ENCODE measurements at places on chromosomes 5 and 9.
A peak's percentile ranks its signal among the peaks of the same experiment; 100 is the strongest.

- H3K4me1 ChIP-seq = peaks cover 13% of the 10 kb centered on the region
- H3K4me3 ChIP-seq = no peak overlapping the region
- no peaks in the 10 kb centered on the region for H3K36me3 ChIP-seq
- no peaks in the 10 kb centered on the region for H3K27me3 ChIP-seq
These were observed 70.9 kb downstream of the MYO10 start for GRCh38 chr5:16865151-16865550.

- no peaks in the 10 kb centered on the region for H3K36me3 ChIP-seq
- no peaks in the 10 kb centered on the region for H3K27me3 ChIP-seq
- H3K4me3 ChIP-seq = no peak overlapping the region
- no peak for DNase-seq
- peaks cover 4% of the 10 kb centered on the region for H3K4me1 ChIP-seq
These were observed 1.3 kb upstream of the ERMP1 start for GRCh38 chr9:5834214-5834613.

DNA sequence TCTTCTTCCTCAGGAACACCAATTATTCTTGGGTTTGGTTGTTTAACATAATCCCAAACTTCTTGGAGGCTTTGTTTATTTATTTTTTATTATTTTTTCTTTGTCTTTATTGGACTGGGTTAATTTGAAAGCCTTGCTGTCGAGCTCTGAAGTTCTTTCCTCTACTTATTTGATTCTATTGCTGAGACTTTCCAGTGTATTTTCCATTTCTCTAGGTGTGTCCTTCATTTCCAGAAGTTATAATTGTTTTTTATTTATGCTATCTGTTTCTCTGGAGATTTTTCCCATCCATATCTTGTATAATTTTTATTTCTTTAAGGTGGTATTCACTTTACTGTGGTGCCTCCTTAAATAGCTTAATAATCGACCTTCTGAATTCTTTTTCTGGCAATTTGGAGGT is 8.8 kb upstream of the RIOK2 start:
- H3K4me3 ChIP-seq = no peak overlapping the region
- no peak for DNase-seq
- H3K4me1 ChIP-seq = no peaks in the 10 kb centered on the region
- H3K27me3 ChIP-seq = no peaks in the 10 kb centered on the region
- no peaks in the 10 kb centered on the region for H3K36me3 ChIP-seq
- H3K27ac ChIP-seq = no peak overlapping the region

DNA sequence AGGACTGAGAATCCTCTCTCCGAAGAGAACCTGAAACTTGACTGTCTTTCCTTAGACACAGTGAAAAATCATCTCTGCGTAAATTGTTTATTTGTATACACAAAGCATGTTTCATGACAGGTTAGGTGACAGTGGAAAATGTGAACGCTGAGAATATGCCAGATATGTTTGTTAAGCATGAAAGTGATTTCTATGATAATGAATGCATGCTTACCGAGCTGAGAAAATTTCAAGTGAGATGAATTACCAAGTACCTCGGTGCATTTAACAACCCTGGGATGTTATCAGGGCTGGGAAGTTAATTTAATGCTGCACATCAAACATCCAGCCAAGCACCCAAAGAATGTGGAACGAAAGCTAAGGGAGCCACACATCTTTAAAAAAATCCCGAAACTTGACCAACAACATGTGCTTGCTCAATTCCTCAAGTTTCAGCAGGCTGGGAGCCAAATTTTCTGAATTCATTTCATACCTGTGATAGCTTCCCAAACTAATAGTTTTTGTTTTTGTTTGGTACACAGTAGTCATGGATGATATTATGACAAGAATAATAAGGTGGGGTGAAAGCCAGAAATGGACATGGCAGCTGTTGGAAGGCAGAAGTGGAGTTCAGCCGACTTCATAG is 336.9 kb downstream of the ARHGEF28 start:
- H3K27ac ChIP-seq = no peak overlapping the region
- H3K27me3 ChIP-seq = no peaks in the 10 kb centered on the region
- no peaks in the 10 kb centered on the region for H3K36me3 ChIP-seq
- DNase-seq = no peak
- H3K4me3 ChIP-seq = no peak overlapping the region
- peaks cover 2% of the 10 kb centered on the region for H3K4me1 ChIP-seq

- H3K27me3 ChIP-seq = no peaks in the 10 kb centered on the region
- H3K27ac ChIP-seq = no peak overlapping the region
- peaks cover 4% of the 10 kb centered on the region for H3K4me1 ChIP-seq
- no peak overlapping the region for H3K4me3 ChIP-seq
- no peak for DNase-seq
These were observed 456.9 kb downstream of the RASEF start for GRCh38 chr9:82606071-82606470.

DNA sequence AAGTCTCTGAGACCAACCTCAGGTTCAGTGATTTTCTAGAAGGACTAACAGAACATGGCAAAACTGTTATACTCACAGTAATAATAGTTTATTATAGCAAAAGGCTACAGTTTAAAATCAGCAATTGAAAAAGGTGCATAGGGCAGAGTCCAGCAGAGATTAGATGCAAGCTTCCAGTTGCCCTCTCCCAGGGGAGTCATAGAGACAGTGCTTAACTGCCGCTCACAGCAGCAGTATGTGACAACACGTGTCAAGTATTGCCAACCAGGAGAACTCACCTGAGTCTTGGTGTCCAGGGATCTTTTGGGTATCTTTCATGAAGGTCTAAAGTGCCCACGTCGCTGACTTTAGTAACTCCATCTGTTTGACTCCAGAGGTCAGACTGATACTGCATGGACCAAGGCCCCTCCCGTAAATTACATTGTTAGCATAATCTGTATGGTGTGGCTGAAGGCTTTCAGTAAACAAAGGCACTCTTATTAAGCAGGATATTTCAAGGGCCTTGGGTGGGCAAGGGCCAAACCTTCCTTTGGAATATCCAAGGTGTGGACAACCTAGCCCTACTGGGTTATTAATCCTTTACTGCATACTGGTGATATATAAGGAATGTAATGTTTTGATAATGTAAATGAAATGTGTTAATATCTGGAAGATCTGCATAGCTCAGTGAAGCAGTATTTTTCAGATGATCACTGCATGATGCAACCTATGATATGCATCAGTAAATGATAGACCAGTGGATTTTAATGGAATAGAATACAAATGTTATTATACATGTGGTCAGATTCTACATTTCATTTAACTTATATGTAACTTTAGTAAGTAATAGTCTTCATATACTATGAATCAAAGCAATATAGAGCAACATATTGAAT is 44.0 kb downstream of the RASA1 start:
- no peak overlapping the region for H3K27ac ChIP-seq
- no peak overlapping the region for H3K4me3 ChIP-seq
- H3K36me3 ChIP-seq = no peaks in the 10 kb centered on the region
- peaks cover 4% of the 10 kb centered on the region for H3K4me1 ChIP-seq

GRCh38 chr9:32294106-32294505 is 90.3 kb upstream of the ACO1 start:
- no peak overlapping the region for H3K4me3 ChIP-seq
- H3K4me1 ChIP-seq = no peaks in the 10 kb centered on the region
- no peaks in the 10 kb centered on the region for H3K36me3 ChIP-seq

GRCh38 chr5:116063950-116064349 is 20.9 kb upstream of the COMMD10 start:
- DNase-seq = no peak
- H3K27me3 ChIP-seq = no peaks in the 10 kb centered on the region
- no peaks in the 10 kb centered on the region for H3K4me1 ChIP-seq

GRCh38 chr9:137230705-137231371 is at the start of gene SLC34A3:
Gene SLC34A3 (plus strand): TSS chr9:137230901. CDS start chr9:137231703, 802 bp downstream.
- no peaks in the 10 kb centered on the region for H3K36me3 ChIP-seq
- H3K4me1 ChIP-seq = peaks cover 1% of the 10 kb centered on the region
- H3K4me3 ChIP-seq = no peak within 1 kb of the TSS
- no peak for DNase-seq

DNA sequence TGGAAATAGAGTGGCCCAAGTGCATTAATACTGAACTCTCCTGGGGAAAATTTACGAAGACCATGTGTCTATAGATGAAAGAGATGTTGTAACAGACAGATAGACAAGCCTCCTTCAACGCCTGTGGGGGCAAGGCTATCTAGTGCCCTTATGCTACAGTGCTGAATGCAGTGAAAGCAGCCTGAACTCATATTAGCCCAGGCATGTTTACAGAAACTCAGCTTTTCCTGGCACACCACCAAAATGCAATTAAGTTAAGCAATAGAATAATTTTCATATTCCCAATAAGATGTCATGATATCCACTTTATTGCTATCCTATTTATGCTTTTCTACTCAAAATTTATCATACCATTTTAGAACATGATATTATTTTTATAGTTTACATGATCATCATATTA is 277.0 kb downstream of the DIRAS2 start:
- DNase-seq = no peak
- no peaks in the 10 kb centered on the region for H3K36me3 ChIP-seq
- no peaks in the 10 kb centered on the region for H3K27me3 ChIP-seq
- no peak overlapping the region for H3K27ac ChIP-seq
- no peaks in the 10 kb centered on the region for H3K4me1 ChIP-seq
- H3K4me3 ChIP-seq = no peak overlapping the region

- no peak overlapping the region for H3K27ac ChIP-seq
- DNase-seq = peak; percentile 88
- no peaks in the 10 kb centered on the region for H3K36me3 ChIP-seq
These were observed 234.2 kb upstream of the ADAMTS16 start for GRCh38 chr5:4905674-4906520.

- H3K27me3 ChIP-seq = no peaks in the 10 kb centered on the region
- no peak overlapping the region for H3K27ac ChIP-seq
- DNase-seq = no peak
- no peaks in the 10 kb centered on the region for H3K4me1 ChIP-seq
- H3K4me3 ChIP-seq = no peak overlapping the region
These were observed 32.1 kb upstream of the HSD17B4 start for GRCh38 chr5:119420169-119420568.

DNA sequence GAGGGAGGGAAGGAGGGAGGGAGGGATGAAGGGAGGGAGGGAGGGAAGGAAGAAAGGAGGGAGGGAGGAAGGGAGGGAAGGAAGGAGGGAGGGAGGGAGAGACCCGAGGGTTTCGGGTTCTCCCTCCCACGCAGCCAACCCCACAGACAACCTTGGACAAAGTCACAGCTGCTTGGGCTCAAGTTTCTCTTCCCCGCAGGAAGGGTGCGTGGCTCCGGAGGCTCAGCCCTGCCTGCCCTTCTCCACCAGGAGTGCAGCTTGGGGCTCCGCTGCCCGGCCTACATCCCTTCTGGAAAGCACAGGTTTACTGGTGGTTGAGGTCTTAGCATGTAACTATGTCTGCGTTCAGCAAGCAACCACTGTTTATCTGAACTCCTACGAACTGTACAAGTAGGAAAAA is 15.0 kb downstream of the SLC12A7 start:
- H3K27me3 ChIP-seq = no peaks in the 10 kb centered on the region
- no peak for DNase-seq
- H3K4me1 ChIP-seq = no peaks in the 10 kb centered on the region
- H3K36me3 ChIP-seq = no peaks in the 10 kb centered on the region

- no peaks in the 10 kb centered on the region for H3K36me3 ChIP-seq
- no peak overlapping the region for H3K27ac ChIP-seq
- H3K27me3 ChIP-seq = no peaks in the 10 kb centered on the region
- no peak overlapping the region for H3K4me3 ChIP-seq
- no peak for DNase-seq
These were observed 174.0 kb upstream of the SLC27A6 start for GRCh38 chr5:128791312-128791711.

- no peak overlapping the region for H3K27ac ChIP-seq
- no peaks in the 10 kb centered on the region for H3K36me3 ChIP-seq
- H3K4me3 ChIP-seq = no peak overlapping the region
- H3K27me3 ChIP-seq = no peaks in the 10 kb centered on the region
- no peaks in the 10 kb centered on the region for H3K4me1 ChIP-seq
These were observed 100.4 kb upstream of the SEMA6A start for GRCh38 chr5:116674881-116675625.

GRCh38 chr5:6675784-6676491 is 37.3 kb upstream of the TENT4A start:
- H3K27me3 ChIP-seq = no peaks in the 10 kb centered on the region
- no peaks in the 10 kb centered on the region for H3K36me3 ChIP-seq
- no peaks in the 10 kb centered on the region for H3K4me1 ChIP-seq
- no peak overlapping the region for H3K27ac ChIP-seq
- no peak for DNase-seq

DNA sequence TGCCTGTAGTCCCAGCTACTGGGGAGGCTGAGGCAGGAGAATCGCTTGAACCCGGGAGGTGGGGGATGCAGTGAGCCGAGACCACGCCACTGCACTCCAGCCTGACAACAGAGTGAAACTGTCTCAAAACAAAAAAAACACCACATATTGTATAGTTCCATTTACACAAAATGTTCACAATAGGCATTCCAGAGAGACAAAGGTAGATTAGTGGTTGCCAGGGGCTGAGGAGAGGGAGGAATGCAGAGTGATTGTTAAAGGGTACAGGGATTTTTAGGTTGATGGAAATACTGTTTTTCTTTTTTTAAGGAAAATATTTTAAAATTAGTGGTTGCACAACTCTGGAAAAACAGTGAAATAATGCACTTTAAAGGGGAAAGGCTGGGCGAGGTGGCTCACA is 19.6 kb downstream of the ETF1 start:
- no peak for DNase-seq
- no peaks in the 10 kb centered on the region for H3K27me3 ChIP-seq
- no peaks in the 10 kb centered on the region for H3K36me3 ChIP-seq
- H3K27ac ChIP-seq = no peak overlapping the region
- no peak overlapping the region for H3K4me3 ChIP-seq

DNA sequence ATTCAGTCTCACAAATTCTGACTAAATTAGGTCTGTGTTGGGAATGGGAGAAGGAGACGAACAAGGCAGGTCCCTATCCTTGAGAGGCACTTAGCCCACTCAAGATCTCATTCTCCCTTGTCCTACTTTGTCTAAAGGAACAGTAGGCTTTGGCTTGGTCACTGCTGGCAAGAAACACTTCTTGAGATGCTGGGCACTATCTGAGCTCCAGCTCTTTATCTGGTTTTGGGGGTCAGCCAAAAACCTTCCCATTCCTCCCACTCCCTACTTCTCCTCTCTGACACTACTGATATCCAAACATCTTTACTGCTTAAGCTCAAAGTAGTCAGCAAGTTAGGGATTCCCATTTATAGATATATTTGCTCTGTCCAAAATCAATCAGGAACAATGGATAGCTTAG is 155.2 kb downstream of the MAPKAP1 start:
- no peak overlapping the region for H3K27ac ChIP-seq
- no peak overlapping the region for H3K4me3 ChIP-seq
- no peak for DNase-seq
- H3K4me1 ChIP-seq = peaks cover 21% of the 10 kb centered on the region

DNA sequence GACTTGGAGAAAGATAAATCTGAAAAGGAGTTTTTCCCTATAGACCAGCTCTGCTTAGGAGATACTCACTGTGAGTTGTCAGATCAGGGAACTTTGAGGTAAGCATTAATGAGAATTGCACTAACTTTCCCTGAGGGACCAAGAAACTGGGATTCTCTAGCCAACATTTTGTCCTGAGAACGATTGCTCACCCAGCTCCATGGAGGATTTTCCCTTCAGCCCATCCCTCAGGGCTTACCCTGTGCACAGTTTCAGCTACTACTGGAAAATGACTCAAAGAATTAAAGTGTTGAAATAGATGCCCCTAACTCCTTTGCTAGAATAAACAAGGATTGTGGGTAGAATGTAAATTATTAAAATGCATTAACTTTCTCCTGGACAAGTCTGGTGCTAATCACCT is 237.2 kb upstream of the IL12B start:
- no peaks in the 10 kb centered on the region for H3K4me1 ChIP-seq
- H3K4me3 ChIP-seq = no peak overlapping the region
- H3K27ac ChIP-seq = no peak overlapping the region
- DNase-seq = no peak
- no peaks in the 10 kb centered on the region for H3K36me3 ChIP-seq
- H3K27me3 ChIP-seq = no peaks in the 10 kb centered on the region
